ENCODE measurements at places on chromosomes 1 and 21.

DNA sequence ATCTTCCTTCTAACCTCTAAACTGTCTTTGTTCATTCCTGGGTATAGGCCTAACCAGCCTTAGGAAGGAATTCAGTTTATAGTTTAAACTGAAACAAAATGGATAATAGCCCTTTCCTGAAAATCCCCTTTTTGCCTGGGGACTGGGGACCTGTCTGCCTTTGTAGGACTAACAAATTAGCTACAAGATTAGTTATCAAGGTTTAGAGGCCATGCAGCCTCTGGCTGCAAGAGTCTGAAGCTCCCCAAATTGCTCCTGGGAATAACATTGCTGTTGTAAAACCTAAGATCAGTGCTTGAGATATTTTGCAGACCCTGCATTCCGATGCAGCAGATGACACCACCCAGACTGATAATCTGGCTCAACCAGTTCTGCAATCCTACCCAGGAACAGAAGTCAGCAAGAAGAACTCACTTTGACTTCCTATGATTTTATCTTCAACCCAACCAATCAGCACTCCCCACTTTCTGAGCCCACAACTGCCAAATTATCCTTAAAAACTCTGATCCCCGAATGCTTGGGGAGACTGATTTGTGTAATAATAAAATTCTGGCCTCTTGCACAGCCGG lies 96.6 kb upstream of the ETV3 start:
- no peak for DNase-seq

GRCh38 chr1:154256686-154257085 lies 15.7 kb upstream of the HAX1 start:
- DNase-seq = no peak

DNA sequence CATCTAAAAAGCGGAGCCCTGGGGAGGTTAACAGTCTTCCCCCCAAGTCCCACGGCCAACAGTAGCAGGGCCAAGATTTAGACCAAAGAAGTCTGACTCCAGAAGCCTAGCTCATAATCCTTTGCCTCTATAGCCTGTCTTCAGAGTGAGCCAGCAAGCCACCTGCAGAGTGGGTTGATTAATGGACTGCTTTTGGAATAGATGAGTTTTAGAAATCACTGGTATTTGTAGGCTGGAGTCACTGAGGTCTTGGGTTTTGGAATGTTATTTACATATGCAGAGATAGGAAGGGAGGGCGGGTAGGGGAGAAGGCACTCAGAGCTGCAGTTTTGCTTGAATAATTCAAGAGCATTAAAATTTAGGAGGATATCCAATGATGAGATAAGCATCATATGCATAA lies 90.8 kb upstream of the L1TD1 start:
- DNase-seq = no peak

GRCh38 chr1:110696818-110697217 lies 22.1 kb upstream of the KCNA3 start:
- no peak for DNase-seq

DNA sequence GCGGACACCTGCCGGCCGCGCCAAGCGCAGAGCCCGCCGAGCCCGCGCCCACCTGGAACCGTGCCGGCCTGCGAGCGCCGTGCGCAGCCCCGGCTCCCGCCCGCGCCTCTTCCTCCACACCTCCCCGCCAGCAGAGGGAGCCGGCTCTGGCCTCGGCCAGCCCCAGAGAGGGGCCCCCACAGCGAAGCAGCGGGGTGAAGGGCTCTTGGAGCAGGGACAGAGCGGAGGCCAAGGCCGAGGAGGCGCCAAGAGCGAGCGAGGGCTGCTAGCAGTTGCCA lies 50.1 kb upstream of the KRTAP19-8 start:
- DNase-seq = no peak

DNA sequence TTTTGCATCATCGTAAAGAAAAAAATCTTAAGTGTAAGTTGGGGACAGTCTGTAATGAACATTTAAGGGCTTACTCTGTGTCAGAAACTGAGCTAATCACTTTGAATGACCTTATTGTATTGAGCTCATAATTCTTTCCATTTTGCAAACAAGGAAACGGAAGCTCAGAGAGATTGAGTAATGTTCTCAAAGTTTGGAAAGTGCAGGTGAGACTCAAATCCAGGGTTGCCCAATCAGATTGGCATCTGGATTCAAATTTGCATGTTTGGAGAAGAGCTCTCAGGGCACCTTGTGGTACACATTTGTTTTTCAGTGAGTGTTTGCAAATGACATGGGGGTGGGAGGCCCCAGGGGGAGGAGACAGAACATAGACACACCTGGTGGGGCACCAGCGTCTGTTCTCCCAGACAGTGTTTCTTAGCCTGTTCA lies 8.0 kb downstream of the ALPL start:
- no peak for DNase-seq
